ENCODE measurements at places on chromosomes 6 and 20. TPM values are rescaled to one million over a fixed set of nuclear protein-coding genes. Genes with fewer than 3 reads are reported as not detected.

The SYCP2L gene
- 0.20 TPM for total RNA-seq

DNA sequence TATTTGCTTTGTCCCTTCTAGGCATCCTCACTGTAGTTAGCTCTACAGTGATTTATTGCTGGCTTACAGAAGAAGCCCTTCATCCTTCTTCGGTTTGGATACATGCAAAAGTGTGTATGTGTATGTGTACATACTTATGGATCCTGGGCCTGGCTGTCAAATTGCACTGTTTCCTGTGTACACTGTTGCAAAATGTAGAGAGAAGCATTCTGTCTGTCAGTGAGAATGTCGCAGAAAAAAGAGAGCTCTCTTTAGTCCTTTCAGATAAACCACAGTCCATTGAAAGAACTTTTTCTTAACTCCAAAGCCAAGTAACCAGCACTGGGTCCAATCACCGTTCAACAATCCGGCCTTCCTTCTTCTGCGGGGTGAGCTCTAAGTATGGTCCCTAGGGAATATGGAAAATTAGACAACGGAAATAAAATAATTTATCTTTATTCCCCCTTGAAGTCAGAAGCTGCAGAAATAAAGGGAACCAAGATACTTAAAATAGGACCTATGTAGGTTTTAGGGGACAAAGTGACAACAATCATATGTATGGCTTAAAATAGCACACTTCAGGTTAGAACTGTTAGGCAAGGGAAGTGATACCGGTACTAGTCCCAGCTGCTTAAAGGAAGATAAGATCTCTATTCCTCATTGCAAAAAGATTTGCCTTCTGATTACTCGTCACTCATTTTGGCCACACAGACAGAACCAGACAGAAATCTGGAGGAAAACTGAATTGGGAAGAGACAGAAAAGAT lies 107.0 kb downstream of the CD83 start:
- no peak for DNase-seq

DNA sequence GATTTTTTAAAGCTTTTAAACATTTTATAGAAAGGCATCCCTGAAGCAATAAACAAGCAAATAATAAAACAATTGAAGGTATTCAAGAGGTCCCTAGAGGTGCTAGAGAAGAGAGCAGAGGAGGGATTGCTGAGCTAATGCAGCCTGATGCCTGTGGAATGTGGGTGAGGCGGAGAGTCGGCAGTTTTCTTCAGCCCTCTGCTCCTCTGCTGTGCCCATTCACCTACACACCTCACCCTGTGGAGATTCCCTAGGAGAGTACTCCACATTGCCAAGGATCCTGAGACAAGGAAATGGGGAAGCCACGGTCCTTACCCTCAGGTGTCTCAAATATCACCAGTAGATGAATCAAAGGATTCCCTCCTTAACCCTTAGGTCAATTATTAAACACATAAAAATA lies 199.8 kb upstream of the POU3F2 start:
- DNase-seq: no peak

The LY6G6C gene
- not detected for total RNA-seq

DNA sequence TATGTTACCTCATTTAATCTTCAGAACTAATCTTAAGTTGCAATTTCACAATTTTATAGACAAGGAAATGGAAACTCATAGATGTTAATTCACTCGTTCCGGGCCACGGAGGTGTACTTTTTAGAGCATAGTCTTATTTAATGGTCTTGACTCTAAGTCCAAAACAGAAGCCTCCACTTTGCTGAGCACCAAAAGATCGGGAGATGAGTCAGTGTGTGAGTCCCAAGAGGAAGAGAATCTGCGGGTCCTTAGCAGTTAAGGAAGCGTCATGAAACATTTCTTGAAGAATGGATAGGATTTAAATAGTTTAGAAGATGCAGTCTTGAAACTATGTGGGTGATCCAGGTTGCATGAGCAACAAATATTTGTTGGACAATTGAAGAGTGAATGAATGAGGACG lies 231.8 kb upstream of the QKI start:
- no peak for DNase-seq

- DNase-seq: no peak
Observed at GRCh38 chr20:48486065-48486464, 341.7 kb downstream of the PREX1 start.

- no peak for DNase-seq
Observed at GRCh38 chr6:159700970-159701369, 7.9 kb upstream of the SOD2 start.

The SMIM26 gene
- 104 TPM for total RNA-seq

The CCN2 gene
- 319 TPM for total RNA-seq

The ETV7 gene
- total RNA-seq: 1.9 TPM

DNA sequence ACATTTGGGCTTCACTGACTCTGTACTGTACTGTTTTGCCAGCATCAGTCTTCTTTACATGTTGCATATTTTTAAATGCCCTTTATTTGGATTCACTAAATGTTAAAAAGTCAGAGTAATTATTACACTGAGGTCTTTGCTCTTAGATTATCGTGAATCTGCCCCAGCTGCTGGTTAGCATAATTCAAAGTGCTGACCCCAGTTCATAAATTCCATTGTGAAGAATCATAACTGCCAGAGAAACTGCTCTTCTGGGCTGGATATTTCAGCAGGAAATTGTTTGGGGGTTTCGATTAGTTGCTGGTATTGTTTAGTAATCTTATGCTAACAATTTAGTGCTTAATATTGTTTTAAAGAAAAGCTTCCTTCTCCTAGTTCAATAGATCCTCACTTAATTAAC lies 682.1 kb upstream of the MAP3K7 start:
- no peak for DNase-seq

DNA sequence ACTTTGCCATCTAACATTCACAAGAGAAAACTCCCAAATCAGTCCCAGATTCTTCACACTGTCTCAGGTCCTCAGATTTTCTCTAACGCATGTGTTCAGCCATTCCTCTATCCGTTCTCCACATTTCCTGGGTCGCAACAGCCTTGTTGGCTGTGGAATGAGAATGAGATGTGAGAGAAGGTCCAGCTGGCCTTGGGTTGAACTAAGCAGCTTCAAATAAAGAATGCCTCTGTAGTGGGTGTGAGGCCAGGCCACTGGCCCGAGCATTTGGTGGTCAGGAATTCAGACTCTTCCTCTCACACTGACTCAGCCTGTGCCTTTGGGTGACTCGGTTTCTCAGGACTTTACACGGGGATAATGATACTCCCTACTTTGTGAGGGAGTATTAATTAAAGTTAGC lies 73.8 kb upstream of the CCN6 start:
- no peak for DNase-seq

The FAM8A1 gene
- total RNA-seq: 17.6 TPM

DNA sequence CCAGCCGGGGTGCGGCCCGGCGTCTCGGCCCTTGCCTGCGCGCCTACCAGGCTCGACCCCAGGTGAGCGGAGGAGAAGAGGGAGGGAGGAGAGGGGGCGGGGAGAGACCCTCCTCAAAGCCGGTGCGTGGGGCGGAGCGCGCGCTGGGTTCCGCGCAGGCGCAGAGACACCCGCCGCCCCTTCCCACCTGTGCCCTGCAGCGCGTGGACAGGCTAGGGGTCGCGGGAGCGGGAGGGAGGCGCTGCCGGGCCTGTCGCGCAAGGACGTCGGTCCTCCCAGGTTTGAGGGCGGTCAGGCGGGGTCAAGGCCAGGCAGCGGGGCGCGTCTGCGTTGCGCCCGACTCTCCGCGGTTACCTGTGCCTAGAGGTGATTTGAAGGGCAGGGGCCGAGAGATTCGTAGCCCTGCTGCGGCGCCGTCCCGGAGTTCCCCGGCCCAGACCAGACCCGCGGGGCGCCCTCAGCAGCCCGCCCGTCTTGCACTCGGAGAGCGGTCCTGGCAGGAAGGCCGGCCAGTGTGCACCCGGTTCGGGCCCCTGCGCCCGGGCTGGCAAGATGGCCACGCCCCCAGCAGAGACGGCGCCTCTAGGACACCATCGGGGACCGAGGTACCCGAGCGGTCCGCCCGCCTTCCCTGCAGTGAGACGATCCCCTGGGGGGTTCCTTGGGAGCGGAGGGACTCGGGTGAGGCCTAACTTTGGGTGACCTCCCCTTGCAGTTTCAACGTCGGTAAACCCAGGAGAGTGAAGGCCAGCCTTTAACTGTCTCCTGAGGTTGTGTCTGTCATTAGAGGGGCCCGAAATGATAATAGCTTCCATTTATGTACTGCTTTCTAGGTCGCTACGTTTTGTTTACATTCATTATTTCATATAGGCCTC lies 546 bp downstream of the C6orf136 start:
- DNase-seq: peak; percentile 95

GRCh38 chr6:139508576-139508975 lies 134.1 kb upstream of the CITED2 start:
- no peak for DNase-seq

The SOBP gene
- total RNA-seq: 6.9 TPM

DNA sequence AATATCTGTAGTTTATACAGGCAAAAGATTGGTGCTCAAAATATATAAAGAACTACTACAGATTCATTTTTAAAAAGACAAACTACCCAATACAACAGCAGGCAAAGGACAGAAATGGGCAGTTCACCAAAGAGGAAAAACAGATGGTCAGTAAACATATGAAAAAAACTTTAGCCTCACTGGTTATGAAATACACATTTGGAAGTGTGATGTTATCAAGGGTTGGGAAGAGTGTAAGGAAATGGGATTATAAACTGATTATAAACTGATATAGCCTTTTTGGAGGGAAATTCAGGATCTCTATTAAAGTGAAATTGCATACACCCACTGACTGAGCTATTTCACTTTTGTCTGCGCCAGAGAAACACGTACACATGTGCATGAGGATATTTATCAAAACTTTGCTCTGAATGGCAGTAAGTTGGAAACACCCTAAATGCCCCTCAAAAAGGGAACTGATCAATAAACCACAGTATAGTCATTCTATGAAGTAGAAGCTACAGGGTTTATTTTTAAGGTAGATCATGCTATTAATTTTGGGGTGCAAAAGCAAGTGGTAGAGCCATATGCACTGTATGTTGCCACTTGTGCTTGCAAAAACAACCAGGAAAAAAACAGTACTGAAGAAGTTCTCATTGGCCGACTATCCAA lies 32.2 kb upstream of the ARFGEF2 start:
- DNase-seq: no peak

The NMBR gene
- total RNA-seq: not detected

The CALHM6 gene
- total RNA-seq: 203 TPM

The TFAP2A gene
- 0.94 TPM for total RNA-seq

- no peak for DNase-seq
Observed at GRCh38 chr6:88562353-88563276, 396.5 kb upstream of the CNR1 start.

- DNase-seq: peak; percentile 64
Observed at GRCh38 chr6:166597711-166598440, 11.4 kb upstream of the RAMACL start.

DNA sequence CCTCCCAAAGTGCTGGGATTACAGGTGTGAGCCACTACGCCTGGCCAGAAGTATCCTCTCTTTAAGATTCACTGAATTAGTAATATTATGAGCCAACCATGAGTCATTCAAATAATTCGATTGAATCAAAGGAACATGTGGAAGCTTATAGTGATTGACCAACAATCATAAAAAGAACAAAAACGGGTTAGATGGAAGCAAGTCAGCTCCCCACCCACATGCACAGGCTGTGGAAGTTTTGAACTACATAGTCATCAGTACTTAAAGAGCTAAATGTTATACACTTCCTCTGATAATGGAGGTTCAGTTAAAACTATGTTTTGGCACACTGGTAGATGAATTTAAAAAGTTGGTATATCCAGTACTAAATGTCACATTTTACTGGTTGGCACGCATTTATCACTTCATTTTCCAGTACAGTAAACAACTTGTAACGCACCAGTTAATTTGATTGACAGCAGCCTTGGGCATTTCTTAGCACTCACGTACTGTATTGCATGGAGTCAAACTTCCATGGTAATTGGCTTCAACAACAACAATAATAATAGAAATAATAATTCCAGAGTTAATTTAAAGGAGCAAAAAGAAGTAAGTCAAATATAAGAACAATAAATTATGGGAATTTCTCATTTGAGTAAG lies 1107.3 kb upstream of the MAP3K7 start:
- no peak for DNase-seq

DNA sequence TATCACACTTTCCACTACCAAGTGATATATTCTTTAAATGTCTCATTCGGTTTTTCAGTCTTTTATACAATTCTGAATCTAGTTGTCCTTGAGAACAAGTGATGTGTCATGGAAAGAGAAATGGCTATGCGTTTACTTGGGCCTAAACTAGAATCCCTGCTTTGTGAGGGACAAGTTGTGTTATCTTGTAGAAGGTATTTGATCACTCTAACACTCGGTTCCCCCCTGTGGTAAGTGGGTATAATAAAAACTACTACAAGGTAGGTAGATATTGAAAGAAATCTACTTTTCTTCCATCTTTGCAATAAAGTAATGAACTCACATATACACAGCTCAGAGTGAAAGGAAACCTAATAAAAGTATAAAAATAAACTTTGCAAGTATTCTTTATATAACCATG lies 108.9 kb downstream of the MANEA start:
- DNase-seq: no peak

DNA sequence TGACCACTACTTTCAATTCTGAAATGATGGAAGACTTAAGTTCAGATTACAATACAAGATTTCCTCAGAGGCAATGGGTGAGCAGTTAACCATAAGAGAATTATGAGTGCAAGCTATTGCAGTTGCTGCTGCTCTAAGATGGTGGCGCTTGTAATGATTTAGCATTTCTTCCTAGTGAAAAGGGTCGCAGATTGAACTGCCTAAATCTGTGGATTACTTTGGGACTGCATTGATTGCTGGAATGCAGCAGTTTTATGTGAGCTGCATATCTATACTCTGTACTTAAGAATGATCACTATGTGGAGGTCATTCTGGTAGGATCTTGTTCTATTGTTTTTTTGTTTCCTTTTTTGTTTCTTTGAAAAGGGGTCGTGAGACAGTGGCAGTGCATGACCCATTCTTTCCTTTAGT lies 5.3 kb downstream of the SCAF8 start:
- DNase-seq: no peak

The RHAG gene
- total RNA-seq: 3.1 TPM

DNA sequence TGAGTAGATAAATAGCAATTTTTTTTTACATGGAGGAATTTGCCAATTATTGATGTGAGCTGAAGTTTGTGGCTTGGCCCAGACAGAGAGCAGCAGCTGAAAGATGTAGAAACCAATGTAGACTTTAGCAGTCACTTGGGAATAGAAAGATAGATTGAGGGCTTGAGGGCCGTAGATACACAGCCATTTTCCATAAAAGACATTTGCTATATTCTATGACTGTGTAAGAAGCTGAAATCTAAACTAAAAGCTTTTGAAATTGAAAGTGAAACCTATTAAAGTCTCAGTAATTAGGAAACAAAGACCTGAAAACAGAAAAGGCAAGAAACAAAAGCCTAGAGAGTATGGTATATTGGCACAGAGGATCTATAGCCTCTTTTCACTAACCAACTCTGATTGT lies 332.7 kb downstream of the CENPW start:
- DNase-seq: no peak

DNA sequence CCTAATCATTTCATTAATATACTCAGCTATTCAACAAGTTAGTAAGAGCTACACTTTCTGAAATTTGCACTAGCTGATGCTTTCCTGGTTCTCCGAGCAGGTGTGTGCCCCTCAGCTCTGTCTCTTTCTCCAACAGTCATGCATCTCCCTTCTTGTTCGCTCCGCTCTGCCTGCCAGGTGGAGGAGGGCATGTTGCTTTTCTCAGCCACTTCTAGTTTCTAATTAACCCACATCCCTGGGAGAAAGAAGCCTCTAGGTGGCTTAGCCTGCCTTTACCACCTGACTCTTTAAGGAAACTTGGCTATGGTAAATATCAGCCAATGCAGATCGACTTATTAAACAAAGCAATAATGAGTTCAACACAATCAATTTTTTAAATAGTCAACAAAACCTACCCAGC lies 34.2 kb downstream of the LRFN2 start:
- peak; percentile 24 for DNase-seq

Measured in spleen (tissue), 13 donors.